ENCODE measurements at places on chromosomes 7 and 10.
A peak's percentile ranks its signal among the peaks of the same experiment; 100 is the strongest.

GRCh38 chr10:92855560-92855959, 7.2 kb downstream of the EXOC6 start:
- no peak for DNase-seq

DNA sequence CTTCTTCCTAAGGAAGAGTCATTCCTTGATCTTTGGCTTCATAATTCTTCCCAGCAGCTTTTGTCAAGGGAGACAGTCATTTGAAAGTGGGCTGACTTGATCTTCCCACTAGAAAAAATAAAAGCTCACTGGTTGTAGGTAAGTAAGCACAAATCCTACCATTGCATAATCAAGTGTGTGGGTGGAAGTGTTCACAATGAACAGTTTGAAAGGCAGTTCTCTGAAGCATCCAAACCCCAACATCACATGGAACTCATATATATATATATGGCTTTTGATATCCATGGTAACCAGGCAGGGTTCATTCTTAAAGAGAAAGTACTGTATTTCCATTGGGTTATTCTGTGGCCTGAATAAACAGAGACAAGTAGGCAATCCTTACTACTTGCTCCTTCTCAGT, 51.6 kb downstream of the ARMH3 start:
- no peak for DNase-seq

GRCh38 chr10:82558014-82558607, 683.1 kb downstream of the NRG3 start:
- no peak for DNase-seq

DNA sequence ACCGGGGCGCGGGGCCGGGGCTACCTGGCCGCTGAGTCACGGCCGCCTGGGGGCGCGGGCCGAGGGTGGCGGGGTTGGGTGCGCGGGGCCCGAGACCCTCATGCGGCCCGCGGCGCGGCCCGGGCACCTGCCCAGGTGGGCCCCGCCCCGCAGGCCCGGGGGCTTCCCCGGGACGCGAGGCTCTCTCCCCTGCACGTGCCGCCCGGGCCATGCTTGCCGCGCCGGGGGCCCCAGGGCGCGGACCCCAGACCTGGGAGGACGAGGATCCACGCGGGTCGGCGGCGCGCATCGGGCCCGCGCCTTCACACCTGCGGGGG, 402 bp downstream of the MAFK start:
- DNase-seq = no peak

- DNase-seq = no peak
Measured at GRCh38 chr7:51295440-51296245, 21.0 kb downstream of the COBL start.

- DNase-seq = no peak
Measured at GRCh38 chr10:27759483-27760272, 14.1 kb upstream of the MKX start.

- no peak for DNase-seq
Measured at GRCh38 chr10:96288151-96288621, 16.0 kb upstream of the DNTT start.

DNA sequence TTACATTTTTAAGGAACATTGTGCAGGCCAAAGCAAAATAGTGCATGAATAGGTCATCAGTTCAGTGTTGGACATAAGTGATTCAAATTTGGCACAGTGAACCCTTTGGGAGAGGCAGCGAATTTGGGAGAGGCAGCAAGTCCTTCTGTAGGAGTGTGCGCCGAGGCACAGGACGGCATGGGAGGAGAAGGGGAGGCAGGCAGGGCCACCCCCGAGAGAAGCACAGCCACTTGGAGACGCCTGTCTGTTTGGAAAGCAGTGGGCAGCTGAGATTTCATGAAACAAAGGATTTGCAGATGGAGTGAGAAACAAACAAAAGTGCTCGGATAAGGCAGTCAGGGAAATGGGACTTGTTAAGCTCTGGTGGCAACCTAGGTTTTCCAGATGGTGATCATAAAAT, 30.6 kb downstream of the VIPR2 start:
- no peak for DNase-seq

GRCh38 chr10:103442031-103442461, 10.1 kb downstream of the CALHM2 start:
- no peak for DNase-seq

DNA sequence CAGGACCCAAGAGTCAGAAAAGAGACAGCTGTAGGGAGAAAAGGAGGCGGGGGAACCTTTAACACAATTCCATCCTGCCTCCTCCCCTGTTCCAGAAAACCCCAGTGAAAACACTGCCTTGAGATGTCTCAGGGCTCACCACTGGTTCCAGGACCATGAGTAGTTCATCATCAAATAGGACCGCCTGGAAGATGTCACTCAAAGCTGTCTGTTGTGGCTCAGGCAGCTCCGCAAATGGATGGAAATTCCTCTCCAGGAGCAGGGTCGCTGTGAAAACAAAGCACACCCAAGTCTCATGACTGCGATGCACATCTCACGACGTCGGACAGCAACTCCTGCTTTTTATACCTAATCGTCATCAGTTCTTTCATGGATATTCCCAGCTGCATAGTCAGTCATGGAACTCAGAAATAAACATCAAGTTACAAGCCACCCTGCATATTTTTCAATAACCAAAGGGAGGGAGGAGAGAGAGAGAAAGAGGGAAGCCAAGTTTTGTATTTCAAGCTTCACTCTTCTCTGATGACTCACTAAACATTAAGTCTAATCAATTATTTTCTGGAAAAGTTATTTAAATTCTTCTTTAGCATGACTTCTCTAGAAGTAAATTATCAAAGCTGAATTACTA, 49.2 kb downstream of the GSDME start:
- no peak for DNase-seq

DNA sequence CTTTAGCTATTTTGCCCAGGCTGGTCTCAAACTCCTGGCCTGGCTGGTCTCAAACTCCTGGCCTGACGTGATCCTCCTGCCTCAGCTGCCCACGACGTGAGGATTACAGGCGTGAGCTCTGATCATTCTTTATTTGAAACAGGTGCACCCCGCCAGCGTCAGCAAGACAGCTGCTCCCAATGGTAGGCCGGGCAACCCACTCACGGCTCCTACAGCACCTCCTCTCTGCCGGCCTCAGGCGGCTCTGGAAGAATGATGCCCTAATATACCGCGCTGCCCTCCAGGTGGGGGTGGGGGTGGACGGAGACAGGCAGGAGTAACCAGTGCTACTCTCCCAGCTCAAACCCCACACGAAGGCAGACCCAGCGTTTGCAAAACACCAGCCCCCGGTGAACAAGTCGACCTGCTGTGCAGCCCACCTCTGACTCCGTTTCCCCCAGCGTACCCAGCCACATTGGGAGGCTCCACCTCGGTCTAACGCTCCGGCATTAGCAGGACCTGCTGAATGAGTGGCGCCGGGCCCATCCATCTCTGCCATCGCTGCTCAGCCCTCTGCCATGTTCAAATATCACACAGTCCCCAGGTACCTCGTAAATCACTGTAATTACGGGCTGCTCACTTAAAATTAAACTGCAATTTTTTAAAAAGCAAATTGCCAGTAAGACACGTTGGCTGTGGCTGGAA, 148.6 kb downstream of the ELFN1 start:
- no peak for DNase-seq

- DNase-seq = no peak
Measured at GRCh38 chr10:32972460-32972859, 14.4 kb upstream of the ITGB1 start.

GRCh38 chr7:17600340-17600752, 301.9 kb downstream of the AHR start:
- DNase-seq = no peak

- no peak for DNase-seq
Measured at GRCh38 chr7:116228241-116228640, 17.9 kb downstream of the TES start.

GRCh38 chr10:8444630-8445029, 390.1 kb downstream of the GATA3 start:
- DNase-seq = peak; percentile 19

DNA sequence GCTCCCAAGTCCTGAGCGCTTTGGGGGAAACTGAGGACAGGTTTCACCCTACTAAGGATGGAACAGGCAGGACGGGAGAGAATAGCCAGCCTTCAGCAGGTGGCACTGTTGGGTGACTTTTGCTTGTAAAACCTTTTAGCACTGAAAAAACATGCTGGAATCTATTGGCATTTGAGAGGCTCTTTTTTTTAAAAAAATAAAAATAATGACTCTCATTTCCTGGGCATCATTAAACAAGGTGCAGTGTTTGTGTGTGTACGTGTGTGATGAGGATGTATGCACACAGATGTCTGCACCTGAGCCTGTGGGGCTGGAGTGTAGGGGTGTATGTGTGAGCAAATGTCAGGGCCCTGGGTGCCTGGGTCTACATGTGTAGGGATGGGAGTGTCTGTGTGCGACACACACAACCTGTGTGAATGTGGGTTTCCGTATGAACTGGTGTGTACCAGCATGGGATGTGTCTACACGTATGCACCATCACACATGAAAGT, 177.9 kb downstream of the RPS24 start:
- DNase-seq = no peak

DNA sequence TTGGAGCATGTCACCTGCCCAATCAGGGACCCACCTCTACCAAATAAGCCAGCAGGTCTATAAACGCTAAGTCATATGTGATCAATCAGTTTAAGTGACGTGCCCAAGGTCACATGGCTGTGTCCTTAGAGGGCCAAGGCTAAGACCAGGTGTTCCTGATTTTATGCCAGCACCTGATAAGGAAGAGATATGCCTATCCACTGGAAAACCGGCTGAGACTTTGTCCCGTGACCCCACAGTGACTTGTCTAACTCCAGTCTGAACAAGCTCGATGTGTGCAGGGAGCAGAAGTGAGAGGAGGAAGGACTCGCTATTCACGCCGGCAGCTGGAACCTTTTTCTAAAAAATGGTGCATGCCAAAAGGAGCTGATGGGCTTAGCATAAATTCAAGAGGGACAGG, 57.0 kb downstream of the PRKAG2 start:
- DNase-seq = no peak

- no peak for DNase-seq
Measured at GRCh38 chr10:34145715-34146114, 669.4 kb downstream of the PARD3 start.

DNA sequence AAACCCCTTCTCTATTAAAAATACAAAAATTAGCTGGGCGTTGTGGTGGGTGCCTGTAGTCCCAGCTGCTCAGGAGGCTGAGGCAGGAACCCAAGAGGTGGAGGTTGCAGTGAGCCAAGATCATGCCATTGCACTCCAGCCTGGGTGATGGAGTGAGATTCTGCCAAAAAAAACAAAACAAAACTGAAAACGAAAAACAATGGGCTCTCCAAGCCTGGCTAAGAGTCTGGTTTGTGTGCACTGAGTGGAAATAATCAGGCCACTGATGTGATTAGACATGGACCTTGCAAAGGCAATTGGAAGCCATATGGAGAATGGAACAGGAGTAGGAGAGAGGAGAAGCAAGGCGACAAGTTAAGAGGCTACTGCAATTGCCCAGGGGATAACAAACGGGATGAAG, 60.1 kb upstream of the GSDME start:
- no peak for DNase-seq

- no peak for DNase-seq
Measured at GRCh38 chr7:128735436-128735835, 3.7 kb upstream of the CALU start.

DNA sequence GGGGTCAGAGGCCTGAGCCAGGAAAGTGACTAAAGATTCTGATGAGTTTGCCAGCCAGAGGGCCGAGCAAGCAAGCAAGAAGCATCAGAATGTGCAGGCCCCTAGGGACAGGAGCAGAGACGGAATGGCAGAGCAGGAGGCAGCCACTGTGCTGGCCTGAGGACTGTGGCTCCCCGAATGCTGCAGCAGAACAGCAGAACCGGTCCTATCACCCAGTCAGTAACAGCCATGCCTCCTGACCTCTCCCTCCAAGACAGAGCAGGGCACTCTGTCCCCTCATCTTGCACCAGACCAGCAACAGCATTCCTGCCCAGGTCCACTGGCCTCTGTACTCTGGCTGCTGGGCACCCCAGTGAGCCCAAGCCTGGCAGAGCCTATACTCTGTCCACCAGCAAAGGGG, 85.9 kb downstream of the ARHGAP22 start:
- DNase-seq = no peak

DNA sequence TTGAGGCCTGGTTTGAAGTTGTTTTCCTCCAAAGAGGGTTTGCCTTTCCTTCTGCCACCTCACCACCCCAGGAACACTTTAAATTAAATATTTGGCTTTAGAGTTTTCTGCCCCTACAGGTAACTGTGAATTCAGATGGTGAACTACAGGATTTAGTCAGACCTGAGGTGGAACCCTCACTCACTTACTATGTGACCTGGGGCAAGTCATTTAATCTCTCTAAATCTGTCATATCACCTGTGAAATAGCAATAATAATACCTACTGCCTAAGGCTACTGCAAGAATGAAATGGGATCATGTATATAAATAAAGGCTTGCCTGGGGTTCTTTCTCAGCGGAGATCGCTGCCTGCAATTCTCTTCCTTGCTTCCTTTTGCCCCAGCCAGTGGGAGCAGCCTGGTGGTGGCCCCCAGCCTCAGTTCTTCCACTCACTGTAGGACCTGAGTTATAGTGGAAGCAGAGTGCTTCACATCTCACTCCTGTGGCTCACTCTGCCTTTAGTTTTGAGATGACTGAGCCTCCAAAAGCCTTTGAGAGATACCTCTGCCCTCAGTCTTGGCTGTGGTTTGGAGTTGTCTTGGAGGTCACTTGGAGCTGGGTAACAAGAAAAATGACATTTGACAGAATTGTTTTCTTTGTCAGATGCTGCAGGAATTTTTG, 6.1 kb upstream of the ANKRD2 start:
- no peak for DNase-seq

DNA sequence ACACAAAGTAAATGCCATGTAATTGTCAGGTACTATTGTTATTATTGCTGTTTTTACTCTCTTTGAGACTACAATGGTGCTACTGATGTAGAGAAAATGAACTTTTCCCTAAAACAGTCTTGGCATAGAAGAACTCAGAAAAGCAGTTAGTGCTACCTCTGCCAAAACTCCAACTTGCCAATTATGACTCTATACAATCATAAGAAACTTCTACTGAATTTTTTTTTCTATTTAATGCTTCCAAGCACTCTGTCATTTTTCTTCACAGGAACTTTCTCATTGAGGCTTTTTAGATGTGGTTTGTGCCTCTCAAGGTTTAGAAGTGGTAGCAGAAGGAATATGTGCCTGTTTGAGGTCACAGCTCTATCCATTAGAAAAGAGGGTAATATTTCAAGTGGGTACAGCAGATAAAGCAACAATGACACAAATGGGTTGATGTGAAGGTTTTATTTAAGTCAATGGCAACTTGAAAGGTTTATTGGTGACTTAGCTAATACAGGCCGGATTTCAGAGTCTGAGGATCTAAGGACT, 64.0 kb upstream of the FERD3L start:
- no peak for DNase-seq

DNA sequence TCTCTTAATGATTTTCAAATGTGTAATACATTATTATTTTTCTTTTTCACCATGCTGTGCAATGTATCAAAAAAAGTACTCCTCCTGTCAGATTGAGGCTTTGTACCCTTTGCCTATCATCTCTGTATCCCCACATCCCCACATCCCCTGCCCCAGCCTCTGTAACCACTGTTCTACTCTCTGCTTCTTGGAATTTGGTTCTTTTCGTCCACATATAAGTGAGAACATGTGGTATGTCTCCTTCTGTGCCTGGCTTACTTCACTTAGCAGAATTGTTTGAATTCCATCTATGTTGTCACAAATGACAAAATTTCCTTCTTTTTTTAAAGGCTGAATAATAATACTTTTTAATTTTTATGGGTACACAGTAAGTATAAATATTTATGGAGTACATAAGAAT, 13.8 kb downstream of the TAF3 start:
- no peak for DNase-seq

GRCh38 chr7:92848851-92849250, 12.5 kb upstream of the CDK6 start:
- DNase-seq = no peak

- no peak for DNase-seq
Measured at GRCh38 chr7:32616625-32617024, 121.3 kb downstream of the AVL9 start.

All from stimulated activated CD8-positive, alpha-beta memory T cell treated with anti-CD3 and anti-CD28 coated beads, Interleukin-4, amount 100 ng/mL, for 1 hour (primary cell).